ENCODE measurements at places on chromosomes 5 and 9.

- DNase-seq = no peak
Measured at GRCh38 chr5:115324021-115324420, 27.6 kb upstream of the CCDC112 start.

- no peak for DNase-seq
Measured at GRCh38 chr5:172622091-172623046, 18.7 kb upstream of the NEURL1B start.

GRCh38 chr5:174355208-174355612 is 309.7 kb downstream of the NSG2 start:
- DNase-seq = no peak

GRCh38 chr5:9538504-9538903 is 7.4 kb downstream of the SEMA5A start:
- no peak for DNase-seq

DNA sequence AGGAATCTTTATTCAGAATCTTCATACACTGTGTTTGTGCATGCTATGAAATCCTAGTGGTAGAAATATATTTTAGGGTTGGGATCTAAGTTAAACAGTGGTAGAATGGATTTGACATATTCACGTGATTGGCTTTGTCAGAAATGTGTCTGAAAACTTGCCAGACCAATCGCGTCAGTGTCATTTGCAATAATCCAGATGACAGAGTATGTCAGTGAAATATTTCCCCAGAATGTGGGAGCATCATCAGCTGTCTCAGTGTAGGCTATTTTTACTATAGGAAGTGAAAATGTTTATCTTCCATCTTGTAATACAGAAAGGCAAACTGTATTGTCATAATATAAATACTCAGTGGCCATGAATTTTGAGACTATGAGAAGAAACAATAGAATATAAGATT is 220.6 kb upstream of the EDIL3 start:
- no peak for DNase-seq

GRCh38 chr5:74093561-74093960 is 467.6 kb downstream of the ARHGEF28 start:
- DNase-seq = no peak

GRCh38 chr5:1546556-1546955 is 22.8 kb upstream of the LPCAT1 start:
- DNase-seq = no peak

DNA sequence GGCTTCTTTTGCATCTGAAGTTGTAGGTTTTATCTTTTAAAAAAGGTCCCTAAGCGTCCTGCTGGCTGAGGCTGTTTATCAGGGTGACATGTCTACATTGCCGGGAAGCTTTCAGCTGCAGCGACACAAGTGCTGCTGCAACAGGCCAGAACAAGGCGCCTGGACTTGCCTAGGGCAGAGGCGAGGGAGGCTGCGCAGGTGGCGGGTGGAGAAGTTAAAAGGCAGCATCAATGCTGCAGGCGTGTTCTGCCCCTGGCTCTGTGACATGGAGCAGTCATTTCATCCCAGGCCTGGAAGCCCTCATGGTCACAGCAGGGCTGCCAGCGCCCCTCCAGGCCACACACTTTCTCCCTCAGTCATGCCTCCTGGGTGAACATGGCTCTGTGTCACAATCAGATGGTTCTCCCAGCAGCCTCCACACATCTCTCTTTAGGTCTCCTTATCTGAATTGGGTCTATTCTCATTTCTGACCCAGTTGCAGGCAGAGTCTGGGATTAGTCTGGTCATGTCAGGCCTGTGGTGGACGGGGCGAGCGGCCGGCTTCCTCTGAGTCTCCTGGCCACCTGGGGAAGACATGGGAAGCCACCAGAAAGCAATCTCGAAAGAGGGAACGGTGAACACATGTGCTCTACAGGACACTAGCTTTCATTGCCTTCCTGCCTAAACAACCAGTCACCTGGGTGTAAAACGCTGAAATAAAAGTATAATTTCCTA is 41.3 kb downstream of the IRX2 start:
- no peak for DNase-seq

DNA sequence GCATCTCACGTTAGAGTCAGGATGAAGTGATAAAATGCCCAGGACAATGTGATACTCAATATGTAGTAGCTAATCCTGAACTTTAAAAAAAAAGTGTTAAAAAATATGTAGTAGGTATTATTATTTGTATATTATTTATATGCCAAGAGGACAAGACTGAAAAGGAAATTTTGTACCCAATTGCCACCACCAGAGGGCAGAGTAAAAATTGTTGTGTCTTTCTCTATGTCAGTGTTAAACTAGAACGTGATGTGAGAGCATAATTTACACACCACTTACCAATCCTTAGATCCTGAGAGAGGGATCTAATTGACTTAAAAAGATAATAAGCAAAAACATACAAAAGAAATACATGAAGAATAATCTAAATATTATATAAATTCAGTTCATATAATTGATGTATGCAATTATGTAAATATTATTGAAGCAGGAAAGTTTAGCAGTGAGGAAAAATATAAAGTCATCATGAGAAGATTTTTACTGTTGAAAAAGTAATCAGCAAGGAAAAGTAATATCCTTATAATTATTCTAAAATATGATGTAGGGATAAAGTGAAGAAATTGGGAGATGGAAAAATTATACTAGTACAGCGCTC is 288.9 kb downstream of the RAB3C start:
- no peak for DNase-seq

GRCh38 chr5:39238366-39239105 is 19.2 kb upstream of the FYB1 start:
- DNase-seq = no peak

- DNase-seq = no peak
Measured at GRCh38 chr9:120902569-120903535, 23.7 kb downstream of the TRAF1 start.

GRCh38 chr5:143812085-143812705 is at the start of gene HMHB1:
HMHB1 (plus strand) TSS chr5:143812161.
- no peak for DNase-seq

- DNase-seq = no peak
Measured at GRCh38 chr9:68730570-68731235, 25.7 kb downstream of the PIP5K1B start.

GRCh38 chr9:91905991-91906469 is 44.0 kb downstream of the ROR2 start:
- DNase-seq = peak; percentile 20

GRCh38 chr5:14202462-14202861 is 59.3 kb downstream of the TRIO start:
- DNase-seq = no peak

GRCh38 chr5:177271113-177271512 is 32.4 kb downstream of the RAB24 start:
- no peak for DNase-seq

DNA sequence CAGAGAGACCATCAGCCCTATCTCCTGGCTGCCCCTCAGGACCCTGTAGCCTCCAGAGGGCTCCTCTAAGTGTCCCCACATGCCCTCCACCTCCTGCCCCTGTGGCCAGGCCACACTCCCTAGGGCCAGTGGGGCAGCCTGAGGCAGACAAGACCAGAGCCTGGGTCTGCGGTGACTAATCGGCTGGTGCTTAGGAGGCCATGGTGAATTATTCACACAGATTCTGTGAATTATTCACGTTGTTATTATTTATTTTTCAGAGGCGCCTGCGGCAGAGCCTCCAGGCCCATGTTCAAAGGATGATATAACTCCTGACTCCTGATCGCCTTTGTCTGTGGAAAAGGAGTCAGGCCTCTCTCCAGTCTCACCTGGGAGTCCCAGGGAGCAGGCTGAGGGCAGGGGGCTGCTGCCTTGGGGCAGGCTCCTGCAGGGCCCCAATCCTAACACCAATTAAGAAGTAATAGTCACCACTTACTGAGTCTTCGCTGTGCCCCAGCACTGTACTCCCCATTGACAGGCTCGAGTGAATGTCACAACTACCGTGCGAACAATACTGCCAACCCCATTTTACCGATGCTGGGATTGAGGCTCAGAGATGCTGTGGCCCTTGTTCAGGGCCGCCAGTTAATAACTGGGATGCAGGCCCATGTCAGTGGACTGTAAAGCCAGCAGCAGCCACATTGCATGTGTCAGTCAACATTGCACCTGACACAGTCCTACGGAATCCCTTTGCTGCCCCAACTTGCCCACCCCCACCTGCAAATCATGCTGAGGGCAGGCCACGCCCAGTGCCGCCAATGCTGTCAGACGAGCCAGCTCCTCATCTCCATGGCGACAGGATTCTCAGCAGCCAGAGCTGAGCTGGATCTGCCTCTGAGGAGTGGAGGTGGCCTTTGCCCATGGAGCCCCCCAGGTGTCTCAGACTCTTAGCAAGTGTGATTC is 94.9 kb downstream of the PCDH1 start:
- no peak for DNase-seq

GRCh38 chr9:126028746-126029145 is 281.6 kb downstream of the PBX3 start:
- no peak for DNase-seq

GRCh38 chr9:2302606-2303005 is 287.5 kb downstream of the SMARCA2 start:
- DNase-seq = no peak

DNA sequence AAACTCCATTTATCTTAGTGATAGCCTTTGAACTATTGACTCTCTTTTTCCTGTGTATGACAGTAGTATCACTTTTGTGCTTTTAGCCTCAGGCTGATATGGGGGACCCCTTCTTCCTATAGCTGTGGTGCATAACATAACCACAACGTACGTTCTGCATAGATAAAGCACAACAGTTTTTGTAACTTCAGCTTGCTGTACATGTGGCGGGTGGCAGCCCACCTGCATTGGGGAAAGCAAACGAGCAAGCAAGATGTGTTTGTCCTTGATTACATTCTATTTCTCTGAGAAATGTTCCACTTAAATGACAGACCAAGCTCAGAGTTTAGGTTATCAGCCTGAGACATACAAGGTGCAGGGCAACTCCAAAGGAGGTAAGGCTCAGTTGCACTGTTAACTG is 309.4 kb downstream of the KDM4C start:
- DNase-seq = no peak

DNA sequence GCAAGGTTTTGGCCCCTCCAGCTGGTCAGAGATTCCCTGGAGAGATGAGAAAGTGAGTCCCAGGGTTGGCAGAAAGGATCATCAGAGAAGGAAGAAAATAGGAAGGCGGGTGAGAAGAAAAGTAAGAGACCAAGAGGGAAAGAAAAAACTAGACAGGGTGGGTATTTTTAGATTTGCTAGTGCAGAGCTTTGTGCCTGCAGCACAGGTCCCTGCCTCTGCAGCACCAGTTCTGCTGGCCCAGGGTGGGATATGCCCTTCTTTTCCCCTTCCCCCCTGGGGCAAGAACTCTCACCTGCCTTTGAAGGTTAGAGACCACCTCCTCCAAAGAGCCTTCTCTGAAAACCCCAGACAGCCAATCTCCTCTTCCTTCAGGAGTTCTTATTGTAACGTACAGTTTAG is 90.3 kb upstream of the EGFLAM start:
- DNase-seq = no peak

GRCh38 chr5:137622850-137623249 is 113.0 kb downstream of the KLHL3 start:
- DNase-seq = no peak

- no peak for DNase-seq
Measured at GRCh38 chr5:127934791-127935256, 148.7 kb upstream of the SLC12A2 start.

- DNase-seq = no peak
Measured at GRCh38 chr5:96015709-96016108, 54.1 kb upstream of the ELL2 start.

- no peak for DNase-seq
Measured at GRCh38 chr5:17872204-17872603, 237.9 kb downstream of the TAF11L14 start.

DNA sequence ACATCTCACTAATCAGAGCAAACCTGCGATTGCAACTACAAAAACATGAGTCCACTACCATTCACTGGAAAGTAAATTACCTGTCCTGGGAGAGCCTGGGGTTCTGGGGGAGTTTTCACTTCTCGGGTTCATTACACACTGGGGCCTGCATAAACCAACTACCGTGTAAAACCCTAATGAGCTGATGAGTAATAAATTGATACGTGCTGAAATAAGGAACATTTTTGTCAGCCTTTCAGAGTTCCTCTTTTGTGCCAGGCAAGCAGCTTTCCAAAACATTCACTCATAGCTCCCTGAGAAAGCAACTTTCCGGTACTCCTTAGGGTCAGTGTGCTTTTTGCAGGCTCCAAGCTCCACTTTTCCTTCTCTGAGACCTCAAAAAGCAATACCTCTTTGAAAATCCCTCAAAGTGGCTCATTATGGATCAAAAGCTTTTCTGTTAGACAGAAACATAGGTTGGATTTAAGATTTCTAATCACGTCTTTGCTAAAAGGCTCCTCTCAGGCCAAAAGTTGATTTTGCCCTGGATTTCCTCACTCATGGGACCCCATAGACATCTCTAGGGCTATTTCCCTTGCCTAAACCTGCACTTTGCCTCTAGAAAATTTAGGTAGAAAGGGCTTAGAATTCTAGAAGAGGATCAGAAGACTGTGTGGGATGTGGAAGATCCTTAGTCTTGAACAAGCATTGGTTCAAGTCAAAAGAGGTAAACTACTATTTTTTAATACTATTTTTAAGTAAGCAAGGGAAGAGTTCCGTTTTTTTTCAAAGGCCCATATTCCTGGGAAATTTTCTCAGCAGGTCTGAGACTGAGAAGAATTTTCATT is 74.8 kb downstream of the ST8SIA4 start:
- no peak for DNase-seq

GRCh38 chr5:64634997-64635686 is 55.2 kb upstream of the SHISAL2B start:
- DNase-seq = no peak

- no peak for DNase-seq
Measured at GRCh38 chr5:10644192-10644591, 80.3 kb downstream of the ANKRD33B start.

GRCh38 chr9:101718192-101718591 is 20.3 kb downstream of the GRIN3A start:
- DNase-seq = no peak

DNA sequence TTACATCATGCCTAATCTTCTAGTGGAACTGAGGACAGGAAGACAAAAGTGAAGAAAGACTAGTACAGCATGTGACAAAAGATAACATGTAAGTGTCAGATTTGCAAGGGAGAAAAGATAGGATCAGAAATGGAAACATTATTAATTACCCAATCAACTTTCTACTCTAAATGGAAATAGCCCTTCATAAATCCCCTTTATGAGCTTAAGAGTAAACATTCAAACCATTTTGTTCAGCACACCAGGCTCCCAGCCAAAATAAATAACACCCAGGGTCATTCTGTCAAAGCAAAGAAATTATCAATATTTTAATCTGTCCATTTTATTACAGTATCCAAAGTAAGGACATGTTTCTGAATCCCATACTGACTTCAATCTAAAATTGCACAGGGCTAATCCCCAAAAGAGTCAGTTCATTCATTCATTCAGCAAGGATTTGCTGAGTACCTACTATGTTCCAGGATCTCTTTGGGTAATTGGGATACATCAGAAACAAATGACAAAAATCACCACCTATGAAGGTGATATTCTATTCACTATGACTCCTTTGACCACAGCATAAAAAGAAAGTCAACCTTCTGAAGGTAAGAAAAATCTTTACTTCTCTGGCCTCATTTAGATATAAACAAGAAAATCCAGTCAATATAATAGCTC is 5.3 kb downstream of the PRELID2 start:
- DNase-seq = no peak

DNA sequence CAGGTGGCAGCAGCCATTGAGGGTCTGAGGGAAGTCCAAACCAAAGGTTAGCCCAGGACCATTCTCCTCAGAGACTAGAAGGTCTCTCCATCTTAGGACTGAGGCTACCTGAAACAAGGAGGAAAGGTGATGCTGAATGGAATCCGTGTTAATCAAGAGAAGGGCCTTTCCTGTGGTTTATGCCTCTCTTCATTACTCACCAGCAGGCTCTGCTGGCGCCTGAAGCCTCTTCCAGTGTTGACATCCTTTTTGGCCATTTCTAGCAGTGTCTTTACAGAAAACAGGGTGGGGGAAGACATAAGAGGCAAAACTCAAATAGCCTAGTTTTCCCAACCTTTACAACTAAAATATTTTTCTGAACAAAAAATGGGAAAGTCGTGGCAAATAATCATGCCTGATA is 98.0 kb downstream of the ENC1 start:
- DNase-seq = no peak

Measured in activated CD8-positive, alpha-beta memory T cell treated with anti-CD3 and anti-CD28 coated beads for 1 hour (primary cell).